ENCODE measurements at places on chromosomes 13 and 19. TPM values are rescaled to one million over a fixed set of nuclear protein-coding genes. Genes with fewer than 3 reads are reported as not detected.

The SELENOV gene
- not detected for total RNA-seq

DNA sequence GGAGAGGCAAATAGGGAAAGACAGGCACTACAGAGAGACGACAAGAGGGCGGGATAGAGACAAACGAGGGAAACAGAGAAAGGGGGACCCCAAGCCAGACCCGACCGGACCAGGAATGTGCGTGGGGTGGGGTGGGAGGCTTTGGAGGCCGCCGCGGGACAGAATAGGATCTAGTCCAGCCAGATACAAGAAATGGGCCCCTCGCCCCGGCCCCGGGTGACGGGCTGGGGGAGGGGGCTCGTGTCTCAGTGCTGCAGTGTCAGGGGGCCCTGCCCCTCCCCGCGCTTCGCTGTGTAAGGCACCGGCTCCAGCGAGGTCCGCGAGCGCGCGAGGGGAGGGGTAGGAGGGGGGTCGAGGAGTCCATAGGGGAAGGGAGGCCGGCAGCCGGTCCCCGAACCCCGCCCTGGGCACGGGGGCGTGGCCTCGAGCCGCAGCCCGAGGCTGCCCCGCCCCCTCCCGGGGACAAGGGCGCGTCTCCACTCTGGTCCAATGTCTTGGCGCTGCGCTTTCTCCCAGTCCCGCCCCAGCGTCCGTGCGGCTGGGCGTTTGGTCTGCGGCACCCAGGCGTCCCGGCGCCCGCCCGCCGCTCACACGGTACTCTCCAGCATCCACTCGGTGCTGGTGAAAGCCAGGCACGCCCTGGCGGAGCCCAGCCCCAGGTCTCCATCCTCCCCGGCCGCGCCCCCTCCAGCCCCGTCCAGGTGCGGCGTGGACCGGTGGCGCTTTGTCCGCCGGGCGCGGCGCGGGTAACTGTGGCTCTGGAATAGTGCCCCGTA lies 11.0 kb downstream of the IFNL1 start:
- no peak for DNase-seq

- no peak for DNase-seq
Measured at GRCh38 chr19:5120321-5120720, 151.4 kb downstream of the KDM4B start.

GRCh38 chr13:36130552-36131221 lies 495 bp downstream of the DCLK1 start:
- no peak for DNase-seq
